ENCODE measurements at places on chromosomes 12 and 14.
A peak's percentile ranks its signal among the peaks of the same experiment; 100 is the strongest.

- DNase-seq, result no peak
These were observed 2.3 kb upstream of the RNASE4 start for GRCh38 chr14:20682127-20682434.

- DNase-seq, result no peak
These were observed 13.0 kb upstream of the FMNL3 start for GRCh38 chr12:49720214-49720613.

GRCh38 chr12:28513983-28514382 lies 323.7 kb downstream of the CCDC91 start:
- DNase-seq, result no peak

GRCh38 chr14:103546652-103547454 lies 15.6 kb downstream of the BAG5 start:
- DNase-seq, result peak; percentile 76

DNA sequence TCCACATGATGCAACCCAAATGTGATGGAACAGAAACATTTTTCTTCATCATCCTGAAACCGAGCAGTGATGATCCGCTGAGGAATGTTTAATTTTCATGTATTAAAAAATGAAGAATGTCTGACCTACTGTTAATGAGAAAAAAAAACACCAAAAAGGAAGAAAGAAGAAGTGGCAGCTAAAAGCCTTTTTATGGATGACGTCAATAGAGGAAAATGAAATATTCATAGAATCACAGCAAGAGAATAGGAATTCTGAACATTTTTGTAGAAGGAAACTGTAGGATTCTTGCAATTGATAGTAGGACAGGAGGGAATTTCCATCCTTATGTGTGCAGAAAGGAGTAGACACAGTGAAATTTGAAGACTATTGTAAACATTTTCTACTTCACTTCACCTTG lies 112.9 kb downstream of the PRKCH start:
- no peak for DNase-seq

- no peak for DNase-seq
These were observed at the start of gene JAG2 for GRCh38 chr14:105168496-105168978. JAG2 (minus strand) TSS chr14:105168776; CDS start chr14:105168420, 356 bp downstream.

GRCh38 chr14:77055306-77055705 lies 26.8 kb upstream of the IRF2BPL start:
- DNase-seq, result no peak

DNA sequence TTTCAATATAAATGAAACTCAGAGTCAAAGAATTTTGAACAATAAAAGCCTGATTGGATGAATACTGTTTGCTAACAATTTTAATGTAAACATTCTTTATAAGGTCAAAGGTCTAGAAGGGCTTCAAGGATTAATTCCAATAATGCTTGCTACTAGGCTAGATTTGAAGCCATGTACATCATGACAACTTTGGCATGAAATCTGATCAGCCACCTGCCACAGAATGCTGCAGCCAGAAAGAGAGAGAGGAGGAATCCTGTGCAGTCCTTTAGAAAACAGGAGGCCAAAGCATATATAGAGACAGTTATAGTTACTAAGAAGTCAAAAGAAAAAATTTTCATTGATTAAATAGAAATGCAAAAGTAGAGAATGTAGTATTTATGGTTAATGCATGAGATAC lies 47.1 kb downstream of the ABCD2 start:
- no peak for DNase-seq

DNA sequence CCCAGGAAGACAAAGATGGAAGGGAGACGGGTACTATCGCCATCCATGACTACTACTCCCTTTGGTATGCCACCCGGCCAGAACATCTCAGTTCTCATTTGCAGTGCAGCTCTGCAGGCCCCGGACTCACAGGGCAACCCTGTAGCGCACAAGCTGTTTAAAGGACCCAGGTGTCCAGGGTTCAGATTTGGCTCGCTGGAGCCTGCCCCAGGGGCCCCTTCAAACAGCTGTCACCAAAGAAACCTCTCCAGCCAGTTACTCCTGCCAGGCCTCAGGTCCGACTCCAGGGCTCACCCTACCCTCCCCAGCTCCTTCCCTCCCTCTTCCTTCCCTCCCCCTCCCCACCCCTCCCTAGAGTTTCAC lies 5.5 kb upstream of the CHD4 start:
- DNase-seq, result no peak

- no peak for DNase-seq
These were observed 405.2 kb upstream of the FLRT2 start for GRCh38 chr14:85124631-85125290.

GRCh38 chr14:35438910-35439713 lies 34.6 kb upstream of the NFKBIA start:
- DNase-seq, result no peak

- DNase-seq, result no peak
These were observed 88.1 kb downstream of the DACT1 start for GRCh38 chr14:58725871-58726270.

- DNase-seq, result no peak
These were observed 27.5 kb downstream of the ZC2HC1C start for GRCh38 chr14:75096959-75097358.

DNA sequence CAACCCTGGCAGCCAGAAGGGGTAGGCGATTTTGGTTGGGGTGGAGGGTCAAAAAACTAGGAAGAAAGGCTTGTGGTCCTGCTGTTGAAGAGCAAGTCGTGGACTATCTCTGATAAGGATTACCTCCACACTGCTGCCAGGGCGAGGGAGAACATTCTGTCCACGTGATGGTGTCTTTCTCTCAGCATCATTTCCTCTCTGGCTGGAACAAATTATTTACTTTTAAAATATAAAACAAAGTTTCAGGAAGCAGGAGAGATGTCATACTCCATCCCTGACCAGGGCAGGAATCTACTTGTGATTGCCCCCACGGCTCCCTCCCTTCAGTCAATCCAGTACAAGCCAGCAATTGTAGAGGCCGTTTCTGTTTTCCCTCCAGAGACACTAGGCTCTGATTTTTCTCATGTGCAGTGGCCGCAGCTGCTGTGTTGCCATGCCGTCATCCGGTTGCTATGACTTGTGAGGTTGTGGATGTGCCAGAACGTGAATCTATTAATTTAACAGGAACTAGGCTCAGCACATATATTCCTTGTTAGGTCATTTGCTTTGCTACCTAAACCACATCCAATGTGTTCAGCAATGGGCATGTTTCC lies 61.5 kb upstream of the PTGR2 start:
- DNase-seq, result peak; percentile 94

DNA sequence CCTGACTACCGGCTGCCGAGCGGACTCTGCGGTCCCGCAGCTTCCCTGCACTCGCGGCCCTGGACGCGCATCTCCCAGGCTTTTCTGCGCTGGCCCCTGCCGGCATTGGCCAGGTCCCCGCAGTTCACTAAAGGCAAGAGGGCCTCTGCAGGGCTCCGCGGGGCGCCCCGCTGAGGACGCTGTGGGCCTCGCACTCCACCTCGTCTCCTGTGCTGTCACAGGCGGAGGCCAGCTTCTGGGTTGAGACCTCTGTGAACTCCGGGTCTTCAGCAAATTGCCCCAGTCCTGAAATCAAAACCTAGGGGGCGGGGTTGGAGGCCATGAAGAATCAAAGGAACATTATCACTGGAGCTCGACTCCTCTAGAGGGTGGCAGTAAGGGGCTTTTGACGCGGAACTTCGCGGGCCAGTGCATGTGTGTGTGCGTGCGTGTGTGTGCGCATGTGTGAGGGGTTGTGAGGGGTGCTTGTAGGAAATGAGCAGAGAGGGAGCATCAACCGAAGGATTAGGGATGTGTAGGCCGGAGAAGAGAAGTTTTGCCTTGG lies 68.5 kb upstream of the CAPRIN2 start:
- DNase-seq, result peak; percentile 61

DNA sequence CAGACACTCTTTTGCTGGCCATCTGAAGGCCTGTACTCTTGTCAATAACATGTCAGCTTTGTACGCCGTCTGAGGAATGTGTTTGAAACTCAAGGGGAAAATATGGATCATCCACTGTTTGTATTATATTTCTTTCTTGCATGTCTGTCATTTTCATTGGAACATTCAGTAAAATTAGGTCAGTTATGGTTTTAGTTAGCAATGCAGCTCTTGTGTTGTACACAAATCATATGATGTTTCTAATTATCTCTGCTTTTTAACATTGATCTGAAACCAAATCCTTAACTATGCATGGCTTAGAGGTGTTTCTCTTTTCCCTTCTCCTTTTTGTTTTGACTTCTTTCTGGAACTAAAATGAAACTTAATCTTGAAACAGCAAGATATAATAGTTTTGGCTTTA lies 333.6 kb upstream of the PRICKLE1 start:
- DNase-seq, result no peak
